ENCODE measurements at places on chromosomes 16 and 17. TPM values are rescaled to one million over a fixed set of nuclear protein-coding genes. Genes with fewer than 3 reads are reported as not detected.

The CDRT15L2 gene
- 0.77 TPM for polyA plus RNA-seq

The PRAC1 gene
- polyA plus RNA-seq: not detected

The TAT gene
- polyA plus RNA-seq: not detected

The ARL5C gene
- not detected for polyA plus RNA-seq

The CDH3 gene
- polyA plus RNA-seq: 0.32 TPM

The ZG16 gene
- not detected for polyA plus RNA-seq

The PHKG2 gene
- polyA plus RNA-seq: 19.1 TPM

The C17orf100 gene
- polyA plus RNA-seq: 3.1 TPM

The CLEC19A gene
- polyA plus RNA-seq: 4.4 TPM

The DOC2B gene
- 2.2 TPM for polyA plus RNA-seq

The QPRT gene
- 1.3 TPM for polyA plus RNA-seq

The C16orf90 gene
- polyA plus RNA-seq: not detected

The HP gene
- polyA plus RNA-seq: not detected

The PLA2G10 gene
- polyA plus RNA-seq: 0.73 TPM

The NOS2 gene
- not detected for polyA plus RNA-seq

The CA7 gene
- polyA plus RNA-seq: 15.9 TPM

The KCNH4 gene
- polyA plus RNA-seq: not detected

The KRTAP9-8 gene
- polyA plus RNA-seq: not detected

The RNF167 gene
- polyA plus RNA-seq: 38.4 TPM

The LRRC37B gene
- 13.9 TPM for polyA plus RNA-seq

The ARSG gene
- 3.9 TPM for polyA plus RNA-seq

The EPX gene
- polyA plus RNA-seq: not detected

The HBM gene
- polyA plus RNA-seq: not detected

The TMEM238L gene
- polyA plus RNA-seq: not detected

The NUP85 gene
- polyA plus RNA-seq: 11.8 TPM

The LAT gene
- polyA plus RNA-seq: 4.9 TPM

The KRT222 gene
- polyA plus RNA-seq: 190 TPM

The METTL23 gene
- 58.5 TPM for polyA plus RNA-seq

The ARHGAP27 gene
- not detected for polyA plus RNA-seq

The PIPOX gene
- 5.3 TPM for polyA plus RNA-seq

The EXOC3L1 gene
- polyA plus RNA-seq: not detected

The OGFOD3 gene
- 0.36 TPM for polyA plus RNA-seq

The CCL4 gene
- polyA plus RNA-seq: not detected

The OR2C1 gene
- polyA plus RNA-seq: not detected

The UTP18 gene
- 48.2 TPM for polyA plus RNA-seq

The KRTAP1-1 gene
- not detected for polyA plus RNA-seq

The CYGB gene
- 0.28 TPM for polyA plus RNA-seq

The OR3A2 gene
- polyA plus RNA-seq: 1.8 TPM

The DNAJA2 gene
- polyA plus RNA-seq: 189 TPM

The TBC1D16 gene
- polyA plus RNA-seq: 0.69 TPM

The CCL7 gene
- not detected for polyA plus RNA-seq

The C16orf46 gene
- polyA plus RNA-seq: 3.2 TPM

The MYL11 gene
- polyA plus RNA-seq: not detected

The PKD1 gene
- 0.20 TPM for polyA plus RNA-seq

The B3GNT9 gene
- polyA plus RNA-seq: not detected

The PRR11 gene
- 0.28 TPM for polyA plus RNA-seq

The TLCD2 gene
- 0.22 TPM for polyA plus RNA-seq

The WDR45B gene
- 12.0 TPM for polyA plus RNA-seq

The CRISPLD2 gene
- polyA plus RNA-seq: 0.28 TPM

The ASGR2 gene
- polyA plus RNA-seq: 0.57 TPM

The RILP gene
- 11.1 TPM for polyA plus RNA-seq

The STX8 gene
- polyA plus RNA-seq: 145 TPM

The AGRP gene
- polyA plus RNA-seq: not detected

The SLC6A4 gene
- not detected for polyA plus RNA-seq

The TMEM235 gene
- polyA plus RNA-seq: not detected

The KRT40 gene
- not detected for polyA plus RNA-seq
